Stimulated activated CD8-positive, alpha-beta memory T cell treated with anti-CD3 and anti-CD28 coated beads, Interleukin-7, amount 100 ng/mL, for 1 hour (primary cell): ENCODE measurements at places on chromosomes 2 and 18.
A peak's percentile ranks its signal among the peaks of the same experiment; 100 is the strongest.

DNA sequence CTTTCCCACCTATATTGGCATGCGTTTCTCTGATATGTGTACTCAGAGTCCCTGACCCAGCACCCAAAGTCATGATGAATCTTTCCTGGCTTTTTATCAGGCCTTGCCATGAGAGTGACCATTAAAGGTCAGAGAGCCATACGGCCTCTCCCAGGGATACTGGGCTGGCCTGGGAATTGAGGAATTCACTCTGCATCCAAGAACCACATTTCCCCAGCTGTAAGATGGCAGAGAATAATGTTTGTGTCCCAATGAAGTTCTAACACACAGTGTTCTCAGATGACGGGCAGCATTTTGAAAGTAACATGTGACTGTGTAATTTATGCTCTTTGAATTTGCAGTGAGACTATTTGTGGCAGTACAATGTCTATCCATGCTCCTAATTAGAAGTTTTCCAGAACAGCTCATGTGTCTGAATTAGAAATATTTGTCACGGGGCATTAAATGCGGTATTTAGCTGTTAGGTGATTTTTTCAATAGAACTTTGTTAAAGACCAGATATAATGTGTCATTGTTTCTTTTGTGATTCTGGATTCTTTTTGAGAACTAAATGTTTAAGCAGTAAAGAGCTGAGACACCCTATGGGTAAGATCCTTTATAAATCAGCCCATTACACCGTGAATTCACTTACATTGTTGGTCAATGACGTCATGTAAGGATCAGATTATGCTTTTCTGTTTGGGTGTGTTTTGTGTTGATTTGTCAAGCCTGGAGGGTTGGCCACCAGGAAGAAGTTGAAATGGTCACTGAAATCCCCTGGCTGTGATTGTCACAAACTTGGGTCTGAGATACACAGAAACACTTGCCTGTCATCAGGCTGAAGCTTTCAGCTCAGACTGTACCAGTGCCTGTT lies 7.3 kb upstream of the SLC3A1 start:
- no peak for DNase-seq

DNA sequence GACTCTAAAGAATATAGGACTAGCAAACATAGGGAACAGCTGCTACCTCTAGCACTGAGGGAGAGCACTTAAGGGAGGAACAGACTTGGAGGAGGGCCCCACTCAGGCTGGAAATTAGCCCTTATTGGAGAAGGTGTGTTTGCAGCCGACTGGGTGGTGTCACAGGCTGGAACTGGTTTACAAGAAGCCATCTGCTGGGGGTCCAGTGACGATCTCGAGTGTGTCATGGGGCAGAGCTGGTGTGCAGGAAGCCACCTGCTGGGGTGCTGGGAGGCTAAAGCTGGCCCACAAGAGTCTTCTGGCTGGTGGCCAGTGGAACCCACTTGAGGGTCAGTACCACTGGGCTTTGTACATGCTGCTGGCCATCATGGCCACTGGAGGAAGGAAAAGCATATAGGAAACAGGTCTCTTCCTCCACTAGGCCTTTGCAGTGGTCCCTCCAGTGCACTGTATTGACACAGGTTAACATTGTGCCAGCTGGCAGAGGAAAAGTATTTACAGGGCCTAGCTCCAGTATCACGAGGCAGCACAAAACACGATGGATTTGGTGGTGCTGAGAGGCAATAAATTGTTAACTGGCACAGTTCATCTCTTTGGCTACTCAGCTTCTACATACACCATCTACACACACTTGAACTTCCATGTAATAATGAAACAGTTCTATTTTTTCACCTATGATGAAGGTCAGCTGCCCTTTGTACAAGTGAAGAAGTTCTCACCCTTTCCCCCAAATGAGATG lies 43.6 kb downstream of the MAP3K20 start:
- no peak for DNase-seq

GRCh38 chr2:223465793-223466192 lies 136.4 kb downstream of the SCG2 start:
- no peak for DNase-seq

- no peak for DNase-seq
Measured at GRCh38 chr2:20224716-20225293, at the start of gene SDC1. Gene SDC1 (minus strand): TSS chr2:20225130. CDS start chr2:20224867, 263 bp downstream.

GRCh38 chr2:217975626-217976025 lies 27.2 kb downstream of the TNS1 start:
- DNase-seq, result no peak

DNA sequence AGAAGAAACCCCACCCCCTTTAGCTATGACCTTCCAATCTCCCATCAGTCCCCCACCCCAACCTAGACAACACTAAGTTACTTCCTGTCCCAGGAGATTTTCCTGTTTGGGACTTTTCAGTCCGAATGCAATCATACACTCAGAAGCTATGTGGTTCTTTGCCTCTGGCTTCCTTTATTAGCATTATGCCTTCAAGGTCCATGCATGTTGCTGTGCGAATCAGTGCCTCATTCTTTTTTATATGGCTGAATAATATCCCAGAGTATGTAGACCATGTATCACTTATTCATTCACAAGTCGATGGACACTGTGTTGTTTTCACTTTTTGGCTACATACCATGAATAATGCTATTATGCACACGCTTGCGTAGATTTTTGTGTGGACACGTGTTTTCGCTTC lies 292.1 kb upstream of the HDAC4 start:
- no peak for DNase-seq

DNA sequence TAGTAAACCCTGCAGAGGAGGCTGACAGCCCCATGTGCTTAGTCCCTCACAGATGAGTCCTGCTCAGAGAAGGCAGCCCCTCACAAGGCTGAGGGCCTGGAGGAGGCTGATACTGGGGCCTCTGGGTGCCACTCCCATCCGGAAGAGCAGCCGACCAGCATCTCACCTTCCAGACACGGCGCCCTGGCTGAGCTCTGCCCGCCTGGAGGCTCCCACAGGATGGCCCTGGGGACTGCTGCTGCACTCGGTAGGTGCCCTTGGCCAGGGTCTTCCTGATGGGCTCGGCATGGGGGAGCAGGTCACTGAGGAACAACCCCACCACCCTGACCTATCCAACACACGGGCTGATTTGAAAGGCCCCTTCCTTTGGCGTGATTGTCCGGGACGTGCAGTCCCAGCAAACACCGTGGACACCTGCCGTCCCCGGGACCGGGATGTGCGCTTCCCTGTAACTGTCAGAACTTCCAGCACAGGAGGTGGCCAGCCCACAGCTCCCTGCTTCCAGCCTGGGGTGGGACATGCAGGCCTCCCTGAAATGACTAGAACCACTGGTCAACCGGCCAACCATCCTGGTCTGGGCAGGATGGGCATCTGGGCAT lies 38.6 kb downstream of the MLPH start:
- DNase-seq, result no peak

DNA sequence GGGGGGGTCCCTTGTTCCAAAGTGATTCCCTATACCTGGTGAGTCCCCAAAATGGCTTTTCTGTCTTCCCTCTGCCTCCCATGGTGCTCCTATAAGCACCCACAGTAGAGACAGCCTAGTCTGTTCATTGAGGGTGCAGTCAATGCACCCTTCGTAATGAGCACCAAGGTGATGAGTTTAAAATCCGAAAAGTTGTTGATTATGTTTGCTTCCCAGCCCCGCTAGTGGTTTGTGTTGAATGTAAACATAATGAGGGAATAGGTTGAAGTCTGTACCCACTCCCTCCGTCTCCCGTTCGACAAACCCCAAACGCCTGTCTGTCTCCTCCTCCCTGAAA lies 2.3 kb downstream of the FOSL2 start:
- no peak for DNase-seq

- DNase-seq, result no peak
Measured at GRCh38 chr2:189226017-189226416, 46.5 kb upstream of the COL5A2 start.

- DNase-seq, result peak; percentile 50
Measured at GRCh38 chr2:38535744-38536506, 66.8 kb downstream of the HNRNPLL start.

GRCh38 chr2:134449157-134449556 lies 195.3 kb downstream of the MGAT5 start:
- DNase-seq, result no peak

- no peak for DNase-seq
Measured at GRCh38 chr2:216860426-216861137, 718 bp upstream of the TNP1 start.

DNA sequence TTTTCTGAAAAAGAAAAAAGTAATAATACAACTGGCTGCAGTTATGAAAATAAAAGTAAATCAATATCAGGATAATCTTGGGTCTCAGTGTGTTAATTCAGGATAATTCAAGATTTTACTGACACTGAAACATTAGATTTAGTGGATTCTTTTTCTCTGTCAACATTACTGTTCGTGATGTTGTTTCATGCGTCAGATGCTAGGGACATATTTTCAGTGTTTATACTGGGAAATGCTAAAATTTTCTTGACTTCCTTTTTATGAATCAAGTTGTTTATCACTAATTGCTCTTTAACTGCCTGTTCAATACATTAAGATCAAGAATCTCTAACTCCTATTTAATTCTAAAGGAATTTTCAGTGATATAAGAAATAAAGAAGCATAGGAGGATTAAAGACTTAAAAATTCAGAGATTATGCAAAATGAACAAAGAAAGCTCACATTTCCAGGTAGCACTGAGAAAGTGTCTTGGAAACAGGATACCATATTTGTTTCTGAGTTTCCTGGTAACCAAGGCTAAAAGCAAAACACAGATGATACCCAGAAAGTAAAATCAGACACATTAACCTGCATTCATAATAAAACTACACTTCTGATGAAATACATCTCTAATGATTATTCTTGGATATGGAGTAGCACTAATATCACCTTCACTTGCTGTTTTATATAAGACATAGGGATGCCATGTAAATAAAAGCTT lies 174.0 kb downstream of the ARL4C start:
- no peak for DNase-seq

DNA sequence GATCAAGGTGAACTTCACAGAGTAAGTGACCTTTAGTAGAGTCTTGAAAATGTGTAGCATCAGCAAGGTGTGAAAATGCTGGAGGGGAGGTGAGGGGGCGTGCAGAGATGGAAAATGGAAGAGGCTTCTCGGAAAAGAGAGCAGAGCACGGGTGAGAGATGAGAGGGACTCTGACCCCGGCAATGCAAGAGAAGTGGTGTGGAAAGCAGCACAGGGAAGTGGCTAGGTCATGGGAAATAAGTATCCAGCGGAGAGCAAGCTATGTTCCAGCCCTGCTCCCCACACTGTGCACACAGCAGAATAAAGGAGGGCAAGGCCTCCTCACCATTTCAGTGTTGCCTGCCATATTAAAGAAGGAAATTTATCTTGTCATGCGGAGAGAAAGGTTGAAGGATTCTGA lies 241.7 kb upstream of the DOK6 start:
- DNase-seq, result no peak

GRCh38 chr2:128651000-128651399 lies 332.3 kb upstream of the HS6ST1 start:
- DNase-seq, result no peak

GRCh38 chr2:220701115-220701514 lies 871.0 kb downstream of the EPHA4 start:
- no peak for DNase-seq

- DNase-seq, result no peak
Measured at GRCh38 chr2:241538838-241539615, 19.5 kb upstream of the BOK start.

DNA sequence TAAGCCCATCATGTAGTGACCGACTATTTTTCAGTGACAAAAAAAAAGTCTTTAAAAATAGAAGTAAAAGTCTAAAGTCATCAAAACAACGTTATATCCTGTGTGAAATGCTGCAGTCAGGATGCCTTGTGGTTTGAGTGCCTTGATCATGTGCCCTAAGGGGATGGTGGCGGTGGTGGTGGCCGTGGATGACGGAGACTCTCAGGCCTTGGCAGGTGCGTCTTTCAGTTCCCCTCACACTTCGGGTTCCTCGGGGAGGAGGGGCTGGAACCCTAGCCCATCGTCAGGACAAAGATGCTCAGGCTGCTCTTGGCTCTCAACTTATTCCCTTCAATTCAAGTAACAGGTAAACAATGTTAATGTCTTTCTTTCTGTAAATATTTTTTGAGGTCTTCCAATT lies at the start of gene CD28:
TSS of gene CD28 (plus strand) at position 237 of the 400 bp plus-strand sequence. CDS start at position 295, 58 bp downstream.
- DNase-seq, result peak; percentile 64

DNA sequence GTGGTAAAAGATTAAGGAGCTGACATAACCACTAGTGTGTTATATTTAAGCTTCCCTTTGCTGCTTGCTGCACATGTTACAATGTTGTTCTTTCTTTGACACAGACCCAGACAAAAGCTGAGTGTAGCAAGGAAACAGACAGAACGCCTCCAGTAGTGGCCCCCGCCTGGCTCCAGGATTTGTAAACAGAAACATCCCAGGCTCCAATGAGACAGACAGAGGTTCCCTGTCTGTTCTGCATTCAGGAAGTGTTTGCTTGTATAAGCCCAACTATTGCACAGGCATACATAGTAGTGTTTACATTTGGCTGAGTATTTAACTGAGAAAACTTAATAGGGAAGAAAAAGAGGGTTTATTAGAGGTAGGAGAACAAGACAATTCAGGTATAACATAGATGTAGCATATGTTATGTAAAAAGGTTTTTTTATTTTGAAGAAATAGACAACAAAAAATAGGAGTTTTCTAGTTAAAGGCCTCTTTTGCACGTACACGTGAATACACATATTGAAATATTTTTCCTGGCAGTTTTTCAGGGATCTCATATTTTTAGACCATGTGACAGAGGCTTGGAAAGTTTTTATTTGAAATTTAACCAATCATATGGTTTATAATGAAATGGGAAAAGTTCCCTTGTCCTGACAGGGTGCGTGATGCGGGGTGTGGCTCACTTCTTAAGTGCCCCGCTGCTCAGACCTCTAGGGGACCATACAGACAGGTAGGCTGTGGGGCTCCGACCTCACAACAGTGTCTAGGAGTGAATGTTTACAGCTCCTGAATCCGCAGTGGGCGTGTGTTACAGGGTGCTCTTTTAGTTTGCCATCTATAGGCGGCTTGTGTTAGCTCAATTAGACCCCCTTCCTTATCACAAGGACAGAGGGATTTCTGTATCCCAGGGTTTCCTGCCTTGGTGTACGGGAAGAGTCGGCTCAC lies 118.4 kb downstream of the BMPR2 start:
- no peak for DNase-seq

DNA sequence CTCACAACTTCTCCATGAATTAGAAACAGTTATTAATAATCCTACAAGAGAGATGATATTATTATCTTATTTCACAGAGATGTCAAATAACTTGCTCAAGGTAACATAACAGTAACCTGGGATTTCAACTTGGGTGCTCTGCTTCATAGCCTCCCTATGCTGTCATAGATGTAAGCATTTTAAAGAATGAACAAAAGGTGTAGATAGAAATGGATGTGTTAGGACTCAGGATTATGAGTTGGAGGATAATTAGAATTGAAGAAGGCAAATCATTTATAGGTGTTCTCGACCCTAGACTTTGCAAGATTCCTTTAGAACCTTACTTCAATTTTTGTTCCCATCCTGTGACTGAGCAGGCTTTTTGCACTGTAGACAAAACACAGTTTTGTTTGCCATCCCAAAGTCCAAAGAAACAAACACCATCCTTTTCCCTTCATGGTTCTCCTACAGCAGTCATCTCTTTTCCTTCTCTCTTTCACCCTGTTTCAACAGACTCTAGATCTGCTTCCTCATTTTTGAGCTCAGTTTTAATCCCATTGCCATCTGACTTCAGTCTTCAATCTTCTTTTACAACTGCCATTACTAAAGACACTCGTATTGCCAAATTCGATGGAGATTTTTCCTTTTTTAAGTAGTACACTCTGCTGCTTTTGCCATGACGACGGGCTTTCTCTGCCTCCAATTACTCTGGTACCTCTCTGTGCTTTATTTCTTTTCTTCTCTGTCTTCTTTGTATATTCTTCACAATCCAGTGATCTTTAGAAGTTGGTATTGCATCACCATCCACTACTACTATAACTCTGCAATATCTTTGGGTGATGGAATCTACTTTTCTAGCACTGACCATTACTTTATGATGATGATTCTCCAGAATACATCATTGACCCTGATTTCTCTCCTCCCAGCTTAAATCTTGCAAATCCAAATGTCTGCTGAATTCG lies 4.5 kb downstream of the HNMT start:
- DNase-seq, result no peak
